ENCODE measurements at places on chromosomes 1 and 21. TPM values are rescaled to one million over a fixed set of nuclear protein-coding genes. Genes with fewer than 3 reads are reported as not detected.

DNA sequence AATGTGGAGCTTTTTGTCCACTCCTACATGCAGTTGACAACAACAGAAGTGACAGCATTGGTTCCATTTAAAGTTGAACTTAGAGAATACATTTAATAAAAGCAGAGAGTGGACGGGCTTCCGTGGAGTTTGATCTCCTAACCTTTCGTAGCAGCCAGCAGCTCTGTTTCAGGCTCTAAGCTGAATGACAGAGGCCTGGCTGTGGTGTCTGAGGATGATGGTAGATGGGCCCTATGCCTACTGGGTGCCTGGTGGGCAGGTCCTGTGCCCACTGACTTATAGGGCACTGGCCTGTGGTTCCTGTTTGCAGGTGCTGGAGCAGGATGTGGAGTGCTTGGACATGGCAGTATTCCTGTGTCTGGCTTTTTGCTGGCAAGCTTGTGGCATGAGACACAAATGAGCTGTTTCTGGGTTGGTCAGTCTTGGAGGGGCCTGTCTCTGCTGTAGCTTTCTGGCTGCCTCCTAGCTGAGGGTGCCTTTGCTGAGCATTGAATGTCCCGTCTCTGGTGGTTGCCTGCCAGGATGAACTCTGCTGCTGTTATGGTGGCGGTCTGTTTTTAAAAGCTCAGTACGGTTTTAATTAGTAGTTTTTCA, 54.6 kb downstream of the PRDM2 start:
- peaks cover 20% of the 10 kb centered on the region for H3K36me3 ChIP-seq
- DNase-seq = no peak
- H3K4me3 ChIP-seq = no peak overlapping the region
- H3K4me1 ChIP-seq = peaks cover 51% of the 10 kb centered on the region

- H3K36me3 ChIP-seq = no peaks in the 10 kb centered on the region
- DNase-seq = no peak
- H3K4me1 ChIP-seq = no peaks in the 10 kb centered on the region
- no peak overlapping the region for H3K4me3 ChIP-seq
These were observed 235.5 kb upstream of the RRP15 start for GRCh38 chr1:218049641-218050040.

- H3K36me3 ChIP-seq = no peaks in the 10 kb centered on the region
- H3K4me1 ChIP-seq = no peaks in the 10 kb centered on the region
- no peak for DNase-seq
- no peak overlapping the region for H3K4me3 ChIP-seq
- no peak overlapping the region for H3K27ac ChIP-seq
These were observed 20.4 kb upstream of the OR6N2 start for GRCh38 chr1:158801396-158801795.

- H3K27me3 ChIP-seq = no peaks in the 10 kb centered on the region
- H3K4me3 ChIP-seq = no peak overlapping the region
- H3K27ac ChIP-seq = no peak overlapping the region
- DNase-seq = no peak
These were observed 36.5 kb downstream of the SYF2 start for GRCh38 chr1:25195835-25196234.

- no peak overlapping the region for H3K27ac ChIP-seq
- H3K36me3 ChIP-seq = no peaks in the 10 kb centered on the region
- no peak overlapping the region for H3K4me3 ChIP-seq
- DNase-seq = no peak
- no peaks in the 10 kb centered on the region for H3K4me1 ChIP-seq
- H3K27me3 ChIP-seq = no peaks in the 10 kb centered on the region
These were observed 11.6 kb downstream of the REG4 start for GRCh38 chr1:119799599-119800177.

GRCh38 chr21:44487831-44488230, 32.5 kb downstream of the LRRC3 start:
- H3K4me3 ChIP-seq = no peak overlapping the region
- H3K27me3 ChIP-seq = no peaks in the 10 kb centered on the region
- peak; percentile 17 for DNase-seq
- no peak overlapping the region for H3K27ac ChIP-seq
- H3K4me1 ChIP-seq = peaks cover 11% of the 10 kb centered on the region

- no peak overlapping the region for H3K4me3 ChIP-seq
- H3K36me3 ChIP-seq = no peaks in the 10 kb centered on the region
- DNase-seq = no peak
- no peak overlapping the region for H3K27ac ChIP-seq
- no peaks in the 10 kb centered on the region for H3K4me1 ChIP-seq
These were observed 315.7 kb upstream of the USP25 start for GRCh38 chr21:15414057-15414456.

- no peak overlapping the region for H3K4me3 ChIP-seq
- no peak overlapping the region for H3K27ac ChIP-seq
- no peak for DNase-seq
- no peaks in the 10 kb centered on the region for H3K27me3 ChIP-seq
These were observed 76.1 kb downstream of the CD58 start for GRCh38 chr1:116494745-116495144.

GRCh38 chr1:181190364-181191035, 102.0 kb downstream of the IER5 start:
- H3K4me1 ChIP-seq = peaks cover 12% of the 10 kb centered on the region
- H3K27me3 ChIP-seq = no peaks in the 10 kb centered on the region
- no peak for DNase-seq
- H3K36me3 ChIP-seq = no peaks in the 10 kb centered on the region
- no peak overlapping the region for H3K4me3 ChIP-seq
- H3K27ac ChIP-seq = no peak overlapping the region

- H3K27ac ChIP-seq = no peak overlapping the region
- DNase-seq = peak; percentile 23
- H3K4me3 ChIP-seq = no peak overlapping the region
- peaks cover 31% of the 10 kb centered on the region for H3K4me1 ChIP-seq
- H3K27me3 ChIP-seq = no peaks in the 10 kb centered on the region
These were observed 62.2 kb upstream of the ATP1B1 start for GRCh38 chr1:169044296-169044695.

GRCh38 chr1:75234562-75234961, 100.4 kb downstream of the LHX8 start:
- no peak overlapping the region for H3K27ac ChIP-seq
- DNase-seq = no peak
- H3K36me3 ChIP-seq = no peaks in the 10 kb centered on the region
- no peaks in the 10 kb centered on the region for H3K4me1 ChIP-seq
- H3K27me3 ChIP-seq = no peaks in the 10 kb centered on the region

DNA sequence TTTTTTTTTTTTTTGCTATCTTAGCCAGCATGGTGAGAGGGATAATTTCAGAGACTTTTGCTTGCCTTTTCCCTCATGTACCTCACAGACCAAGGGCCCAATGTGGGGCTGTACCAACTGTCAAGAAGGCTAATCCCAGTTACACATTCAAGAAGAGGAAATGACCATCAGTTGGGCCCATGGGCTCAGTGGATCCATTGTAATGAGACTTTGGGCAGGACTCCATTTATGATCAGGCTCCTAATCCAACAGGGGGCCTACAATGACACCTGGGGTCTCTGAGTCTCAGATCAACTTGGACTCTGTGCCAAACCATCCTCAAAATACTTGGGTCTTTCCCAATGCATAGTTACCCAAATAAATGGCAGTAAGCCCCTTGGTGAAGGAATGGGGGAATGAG, 450.4 kb upstream of the VAMP3 start:
- DNase-seq = no peak
- H3K4me3 ChIP-seq = no peak overlapping the region
- H3K27ac ChIP-seq = no peak overlapping the region
- H3K4me1 ChIP-seq = no peaks in the 10 kb centered on the region

- no peak overlapping the region for H3K4me3 ChIP-seq
- no peaks in the 10 kb centered on the region for H3K4me1 ChIP-seq
- H3K27ac ChIP-seq = no peak overlapping the region
- H3K36me3 ChIP-seq = no peaks in the 10 kb centered on the region
- H3K27me3 ChIP-seq = peaks cover 4% of the 10 kb centered on the region
These were observed 13.9 kb upstream of the COL18A1 start for GRCh38 chr21:45390831-45391742.

DNA sequence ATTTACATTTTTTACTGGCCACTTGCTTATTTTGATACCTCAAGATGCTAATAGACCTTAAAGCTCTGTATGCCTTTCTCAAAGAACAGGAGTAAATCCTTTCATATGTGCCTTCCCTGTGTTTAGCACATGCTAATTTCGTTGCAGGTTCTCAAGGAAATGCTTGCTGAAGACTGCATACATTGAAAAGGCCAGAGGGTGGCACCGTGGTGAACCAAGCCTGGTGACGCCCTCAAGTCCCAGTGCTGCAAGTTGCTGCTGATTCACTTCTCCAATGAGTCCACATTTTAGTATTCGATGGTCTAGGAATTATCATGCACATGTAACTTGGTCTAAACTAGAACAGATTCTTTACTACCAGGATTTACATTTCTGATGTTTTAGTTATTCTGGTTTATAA, 94.1 kb downstream of the CLDN17 start:
- no peaks in the 10 kb centered on the region for H3K4me1 ChIP-seq
- H3K27ac ChIP-seq = no peak overlapping the region
- H3K4me3 ChIP-seq = no peak overlapping the region
- DNase-seq = no peak

NECTIN4 gene
- total RNA-seq = 0.22 TPM

VANGL1 gene
- total RNA-seq = 1.1 TPM

FAM151A gene
- not detected for total RNA-seq

LMX1A gene
- total RNA-seq = not detected

PGLYRP4 gene
- not detected for total RNA-seq

LCE6A gene
- total RNA-seq = not detected

H3-3A gene
- 372 TPM for total RNA-seq

OR6K3 gene
- total RNA-seq = not detected

FCRL2 gene
- 0.11 TPM for total RNA-seq
